DND-41 (cell line): ENCODE measurements at places on chromosomes 4 and X.
A peak's percentile ranks its signal among the peaks of the same experiment; 100 is the strongest.

DNA sequence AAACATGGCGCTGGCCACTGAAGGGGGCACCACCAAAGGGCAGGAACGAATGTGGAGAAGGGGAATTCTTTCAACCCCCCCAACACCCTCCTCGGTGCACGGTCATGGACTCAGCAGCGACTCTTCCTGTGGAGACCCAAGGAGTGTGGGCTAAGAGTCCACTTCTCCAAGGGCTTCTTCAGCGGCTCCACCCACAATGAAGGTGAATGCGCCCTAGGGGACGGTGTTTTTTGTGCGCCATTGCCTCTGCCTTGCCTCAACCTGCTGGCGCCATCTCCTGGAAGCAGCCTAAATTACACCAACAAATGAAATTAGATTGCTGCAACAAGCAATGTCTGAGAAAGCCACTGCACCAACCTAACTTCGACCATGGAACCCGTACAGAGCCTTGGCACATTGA lies 169.2 kb upstream of the MAGEB18 start:
- no peak for DNase-seq

DNA sequence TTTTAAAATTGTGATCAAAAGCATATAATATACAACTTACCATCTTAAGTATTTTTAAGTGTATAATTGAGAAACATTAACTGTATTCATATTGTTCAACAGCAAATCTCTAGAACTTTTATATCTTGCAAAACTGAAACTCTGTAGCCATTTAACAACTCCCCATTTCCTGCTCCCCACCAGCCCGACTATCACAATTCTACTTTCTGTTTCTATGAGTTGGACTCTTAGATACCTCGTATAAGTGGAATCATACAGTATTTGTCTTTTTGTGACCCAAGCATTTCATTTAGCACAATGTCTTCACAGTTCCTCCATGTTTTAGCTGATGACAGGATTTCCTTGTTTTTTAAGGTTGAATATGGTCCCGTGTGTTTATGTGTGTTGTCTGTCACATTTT lies 106.0 kb downstream of the LRBA start:
- DNase-seq: no peak

DNA sequence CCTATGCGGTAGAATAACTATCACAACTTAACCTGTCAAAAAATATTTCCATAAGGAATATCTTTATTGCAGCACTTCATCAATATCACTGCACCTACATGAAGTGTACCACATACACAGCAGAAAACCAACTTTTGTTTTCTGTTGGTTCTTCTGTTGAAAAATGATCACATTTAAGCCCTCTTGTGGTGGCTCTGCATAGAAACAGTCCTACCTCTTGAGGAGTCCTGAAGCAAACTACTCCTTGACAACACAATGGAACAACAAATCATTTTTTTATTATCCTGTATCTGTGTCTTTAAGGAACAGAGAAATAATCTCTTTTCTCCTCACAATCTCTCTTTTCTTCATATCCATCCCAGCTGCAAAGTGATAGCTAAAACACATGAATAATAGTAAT lies 39.8 kb upstream of the ATOH1 start:
- no peak for DNase-seq

- no peak for DNase-seq
Observed at GRCh38 chr4:124318292-124318691, 394.2 kb downstream of the ANKRD50 start.

GRCh38 chrX:53321230-53321942 lies 40.0 kb upstream of the IQSEC2 start:
- no peak for DNase-seq

- no peak for DNase-seq
Observed at GRCh38 chr4:166839615-166840251, 394.6 kb downstream of the SPOCK3 start.

- DNase-seq: no peak
Observed at GRCh38 chr4:56626963-56627362, 54.1 kb downstream of the HOPX start.

DNA sequence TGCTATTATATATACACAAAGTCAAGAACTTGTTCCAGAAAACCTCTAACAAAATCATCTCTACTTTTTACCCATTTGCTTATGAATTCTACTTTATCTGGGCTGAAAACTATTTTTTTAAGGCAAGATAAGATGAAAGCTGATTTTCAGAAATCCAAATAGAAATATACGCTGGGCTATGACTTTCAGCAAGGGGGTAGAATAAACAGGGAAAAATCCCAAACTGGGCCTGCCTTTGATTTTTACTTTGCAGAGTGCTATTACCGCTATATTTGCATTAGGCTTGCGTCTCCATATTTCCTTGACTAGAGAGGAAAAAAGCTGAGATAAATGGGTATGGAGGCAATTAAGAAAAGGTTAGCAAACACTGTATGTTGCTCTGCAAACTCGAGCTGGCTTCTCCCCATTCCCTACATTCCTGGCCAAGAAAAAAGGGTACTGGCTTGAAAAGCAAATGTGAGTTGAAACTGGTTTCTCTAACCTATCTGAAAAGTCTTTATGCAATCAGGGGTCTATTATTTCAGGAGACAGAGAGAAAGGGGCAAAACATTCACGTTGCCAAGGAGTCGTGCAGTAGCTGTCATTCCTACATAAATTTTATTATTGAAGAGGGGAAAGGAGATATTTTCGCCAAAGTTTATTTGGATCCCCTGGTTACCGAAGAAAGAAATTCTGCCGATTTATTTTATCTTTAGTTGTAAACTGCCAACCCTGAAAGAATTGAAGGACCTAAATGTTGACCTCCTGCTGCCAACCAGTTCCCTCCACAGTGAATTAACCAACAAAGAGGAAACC lies 2.2 kb downstream of the TMEM47 start:
- no peak for DNase-seq

- no peak for DNase-seq
Observed at GRCh38 chr4:33841120-33841519, 2403.2 kb downstream of the ARAP2 start.

DNA sequence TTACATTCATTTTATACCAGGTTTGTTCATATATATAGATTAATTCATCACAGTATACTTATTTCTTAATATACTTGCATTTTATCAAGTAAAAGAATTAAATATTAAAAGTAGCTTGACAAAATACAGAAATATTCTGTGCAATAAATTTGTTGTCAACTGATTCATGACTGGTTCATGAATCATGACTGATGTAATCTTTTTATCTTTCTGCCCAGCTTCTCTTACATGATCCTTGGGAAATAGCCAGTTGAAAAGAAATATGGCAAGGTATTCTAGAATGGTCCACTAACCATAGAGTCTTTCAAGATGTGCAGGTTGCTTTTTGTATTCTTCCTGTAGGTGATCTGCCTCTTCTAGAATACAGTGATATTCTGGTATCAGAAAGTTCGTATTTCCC lies 4.2 kb upstream of the CCNA2 start:
- DNase-seq: no peak

DNA sequence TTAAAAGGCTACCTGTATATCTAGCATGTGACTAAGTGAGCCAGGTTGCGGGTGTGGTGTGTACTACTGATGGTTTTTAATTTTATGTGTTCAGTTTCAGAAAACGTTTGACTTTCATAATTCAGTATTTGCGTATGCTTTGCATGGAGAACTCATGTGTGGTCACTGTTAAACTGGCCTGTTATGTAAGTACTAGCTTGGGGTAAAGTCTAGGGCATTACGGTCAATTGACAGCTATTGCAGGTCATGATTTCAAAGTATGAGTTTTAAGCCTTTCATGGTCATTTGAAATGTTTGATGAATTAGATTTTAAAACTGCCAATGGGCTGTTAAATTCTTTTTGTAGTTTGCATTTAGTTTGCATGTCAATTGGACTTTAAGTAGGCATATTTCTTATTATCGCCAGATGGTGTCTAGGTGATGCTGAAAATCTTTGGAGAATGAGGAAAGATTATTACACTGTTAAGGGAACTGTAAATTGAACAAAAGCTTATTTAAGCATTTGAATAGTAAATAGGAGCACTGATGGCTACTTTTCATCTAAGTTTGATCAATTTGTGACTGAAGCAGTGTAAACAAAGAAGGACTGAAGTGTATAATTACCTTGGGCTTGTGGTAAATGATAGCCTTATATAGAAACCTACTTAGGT lies 563.4 kb downstream of the DACH2 start:
- DNase-seq: no peak

DNA sequence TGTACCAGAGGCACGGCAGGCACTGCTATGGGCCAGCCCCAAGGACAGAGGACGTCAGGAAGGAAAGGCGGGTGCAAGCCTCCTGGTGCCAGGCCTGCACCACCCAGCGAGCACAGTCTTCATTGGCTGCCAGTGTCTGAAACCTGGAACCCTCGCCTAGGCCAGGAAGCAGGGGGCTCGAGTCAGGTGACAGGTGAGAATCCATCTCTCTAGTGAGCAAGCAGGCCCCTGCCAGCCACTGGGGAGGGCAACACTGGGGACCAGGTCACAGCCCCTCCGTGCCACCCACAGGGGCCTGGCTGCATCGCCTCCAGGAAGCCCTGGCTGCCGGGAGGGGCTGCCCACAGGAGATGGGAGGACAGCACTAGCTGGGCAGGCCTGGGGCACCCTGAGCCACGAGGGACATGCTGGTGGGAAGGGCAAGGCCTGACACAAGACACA lies 6.9 kb upstream of the HAUS3 start:
- DNase-seq: peak; percentile 4

- DNase-seq: no peak
Observed at GRCh38 chrX:39336671-39337311, 535.5 kb downstream of the MID1IP1 start.

- no peak for DNase-seq
Observed at GRCh38 chrX:47179221-47179927, 14.3 kb upstream of the UBA1 start.

GRCh38 chr4:1519787-1520661 lies 113.8 kb upstream of the NKX1-1 start:
- no peak for DNase-seq

- DNase-seq: no peak
Observed at GRCh38 chr4:36467670-36468069, 186.3 kb downstream of the DTHD1 start.

GRCh38 chr4:159946983-159947615 lies 844.2 kb downstream of the RAPGEF2 start:
- no peak for DNase-seq

- no peak for DNase-seq
Observed at GRCh38 chr4:177099211-177099610, 210.5 kb upstream of the NEIL3 start.

- DNase-seq: no peak
Observed at GRCh38 chr4:4358093-4358854, 28.6 kb upstream of the NSG1 start.

DNA sequence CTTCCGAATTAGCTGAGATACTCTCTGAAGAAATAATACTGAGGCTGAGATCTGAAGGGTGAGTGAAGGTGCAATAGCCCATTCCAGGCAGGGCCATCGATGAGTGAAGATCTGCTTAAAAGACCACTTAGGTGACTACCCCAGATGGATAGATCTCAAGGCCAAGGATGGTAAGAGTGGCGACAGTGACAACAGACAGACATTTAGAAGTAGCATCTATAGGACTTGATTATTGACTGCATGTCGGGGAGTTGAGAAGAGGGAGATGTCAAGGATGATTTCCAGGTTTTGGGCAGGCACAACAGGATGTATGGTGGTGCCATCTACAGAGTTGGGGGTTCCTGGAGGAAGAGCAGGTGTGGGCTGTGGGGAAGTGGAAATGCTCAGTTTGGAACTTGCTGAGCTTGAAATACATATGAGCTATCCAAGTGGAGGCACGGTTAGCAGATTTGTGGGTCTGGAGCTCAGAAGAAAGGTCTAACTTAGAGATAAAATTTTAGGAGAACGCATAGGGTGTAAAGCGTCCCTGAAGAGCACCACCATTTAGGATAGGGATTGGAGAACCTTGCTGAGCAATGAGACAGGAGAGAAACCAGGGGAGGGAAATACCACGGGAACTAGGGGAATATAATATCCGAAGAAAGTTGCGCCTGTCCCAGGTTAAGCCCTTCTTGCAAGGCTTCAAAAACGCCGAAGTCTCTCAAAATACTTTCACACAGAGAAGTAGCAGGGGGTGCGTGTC lies 688 bp downstream of the UFSP2 start:
- DNase-seq: no peak

DNA sequence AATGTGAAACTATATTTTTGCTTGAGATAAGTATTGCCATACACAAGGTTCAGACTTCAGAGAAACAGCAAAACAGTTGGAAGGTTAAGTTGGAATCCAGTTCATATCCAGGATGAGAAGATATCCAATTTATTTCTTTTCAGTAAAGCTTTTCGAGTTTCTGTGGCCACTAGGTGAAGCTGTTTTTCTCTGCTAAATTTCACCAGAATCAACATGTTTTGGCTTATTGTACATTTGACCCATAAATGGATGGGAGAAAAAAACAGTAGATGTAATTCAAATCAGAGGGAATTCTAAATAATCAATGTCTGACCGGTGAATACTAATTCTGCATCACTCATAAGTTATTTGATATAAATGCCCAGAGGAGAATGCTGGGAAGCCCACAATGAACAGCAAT lies 9.1 kb upstream of the METTL14 start:
- no peak for DNase-seq

GRCh38 chr4:163414275-163414674 lies 59.3 kb downstream of the TKTL2 start:
- DNase-seq: no peak

GRCh38 chr4:164251257-164251656 lies 502.7 kb upstream of the SMIM31 start:
- DNase-seq: no peak

DNA sequence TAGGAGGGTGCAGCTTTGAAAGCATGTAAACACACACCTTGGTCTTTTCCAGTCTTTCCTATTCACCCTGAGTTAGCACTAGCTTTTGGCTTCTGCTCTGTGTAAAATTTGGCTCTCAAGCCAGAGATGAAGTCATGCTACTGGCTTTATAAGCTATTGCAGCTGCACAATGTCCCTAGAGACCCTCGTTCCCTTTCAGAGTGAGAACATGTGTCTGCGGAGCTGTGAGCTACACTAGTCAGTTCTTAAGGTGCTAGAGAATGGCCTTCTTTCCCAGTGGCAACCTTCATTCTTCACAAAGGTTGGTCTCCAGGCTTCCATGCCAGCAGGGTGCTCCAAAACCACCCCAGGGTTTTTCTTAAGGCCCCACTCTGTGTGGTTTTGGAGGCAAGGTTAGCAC lies 199.1 kb downstream of the SPATA18 start:
- no peak for DNase-seq

- no peak for DNase-seq
Observed at GRCh38 chr4:79235095-79235494, 90.8 kb downstream of the NAA11 start.

GRCh38 chr4:94570558-94570957 lies 118.8 kb downstream of the PDLIM5 start:
- DNase-seq: no peak

GRCh38 chr4:138311771-138312535 lies 69.8 kb upstream of the SLC7A11 start:
- no peak for DNase-seq
